ENCODE measurements at places on chromosomes 13 and 19. TPM values are rescaled to one million over a fixed set of nuclear protein-coding genes. Genes with fewer than 3 reads are reported as not detected.

TEX26 gene
- total RNA-seq = not detected

CYP2F1 gene
- not detected for total RNA-seq

WDR87 gene
- total RNA-seq = not detected

ITGBL1 gene
- 7.9 TPM for total RNA-seq

NLRP5 gene
- not detected for total RNA-seq

ZNF573 gene
- 14.6 TPM for total RNA-seq

CNFN gene
- total RNA-seq = not detected

PDE4A gene
- total RNA-seq = 10.7 TPM

TSSK6 gene
- 5.6 TPM for total RNA-seq

NLRP9 gene
- total RNA-seq = not detected

SIGLEC5 gene
- total RNA-seq = 0.36 TPM

SLC1A5 gene
- 18.7 TPM for total RNA-seq

FUT2 gene
- not detected for total RNA-seq

BICRA gene
- total RNA-seq = 1.8 TPM

MAU2 gene
- 32.3 TPM for total RNA-seq

ARL11 gene
- 1.6 TPM for total RNA-seq

PPAN gene
- total RNA-seq = 27.7 TPM

MAP4K1 gene
- 5.2 TPM for total RNA-seq

TMEM205 gene
- total RNA-seq = 1,314 TPM

TEAD2 gene
- total RNA-seq = 21.2 TPM

RINL gene
- total RNA-seq = 11.4 TPM

BCAM gene
- total RNA-seq = 7.5 TPM

NFIX gene
- total RNA-seq = 25.6 TPM
